Activated CD4-positive, alpha-beta memory T cell treated with anti-CD3 and anti-CD28 coated beads, Interleukin-2, amount 10 ng/mL, durations not matched to agents 7 days and 5 days (primary cell): ENCODE measurements at places on chromosomes 6 and 20.

DNA sequence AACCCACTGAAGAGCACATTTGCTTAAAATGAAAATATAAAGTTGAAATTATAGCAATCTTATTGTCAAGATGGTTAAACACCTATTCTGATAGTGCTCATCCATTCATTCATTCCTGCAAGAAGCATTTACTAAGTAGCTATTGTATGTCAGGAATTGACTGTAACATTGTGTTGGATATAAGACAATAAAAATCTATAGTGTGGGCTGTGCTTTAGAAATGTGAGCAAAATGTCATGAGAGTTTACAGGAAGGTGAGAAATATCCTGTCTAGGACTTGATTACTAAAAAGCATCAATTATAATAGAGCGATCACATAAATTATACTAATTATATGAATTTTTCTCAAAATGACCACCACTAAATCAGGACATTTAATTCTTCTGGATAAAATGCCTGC, 123.0 kb downstream of the HAO1 start:
- no peak for DNase-seq

DNA sequence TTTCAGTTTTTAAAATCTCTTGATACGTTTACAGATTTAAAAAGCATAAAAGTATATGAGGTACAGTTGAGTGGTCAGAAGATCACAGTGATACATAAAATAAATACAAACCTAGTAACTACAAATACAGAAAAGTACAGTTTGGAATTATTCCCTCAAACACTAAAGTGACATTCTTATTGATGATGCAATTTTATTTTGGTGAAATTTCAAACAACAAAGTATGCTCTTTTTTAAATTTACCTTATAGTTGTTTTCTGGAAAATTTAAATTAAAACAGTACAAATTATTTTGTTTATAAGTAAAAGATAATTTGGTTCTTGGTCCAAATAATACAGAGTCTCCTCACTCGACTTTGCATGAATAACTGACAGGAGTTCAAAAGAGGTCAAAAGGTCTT, 1305.1 kb upstream of the GJE1 start:
- DNase-seq, result no peak

DNA sequence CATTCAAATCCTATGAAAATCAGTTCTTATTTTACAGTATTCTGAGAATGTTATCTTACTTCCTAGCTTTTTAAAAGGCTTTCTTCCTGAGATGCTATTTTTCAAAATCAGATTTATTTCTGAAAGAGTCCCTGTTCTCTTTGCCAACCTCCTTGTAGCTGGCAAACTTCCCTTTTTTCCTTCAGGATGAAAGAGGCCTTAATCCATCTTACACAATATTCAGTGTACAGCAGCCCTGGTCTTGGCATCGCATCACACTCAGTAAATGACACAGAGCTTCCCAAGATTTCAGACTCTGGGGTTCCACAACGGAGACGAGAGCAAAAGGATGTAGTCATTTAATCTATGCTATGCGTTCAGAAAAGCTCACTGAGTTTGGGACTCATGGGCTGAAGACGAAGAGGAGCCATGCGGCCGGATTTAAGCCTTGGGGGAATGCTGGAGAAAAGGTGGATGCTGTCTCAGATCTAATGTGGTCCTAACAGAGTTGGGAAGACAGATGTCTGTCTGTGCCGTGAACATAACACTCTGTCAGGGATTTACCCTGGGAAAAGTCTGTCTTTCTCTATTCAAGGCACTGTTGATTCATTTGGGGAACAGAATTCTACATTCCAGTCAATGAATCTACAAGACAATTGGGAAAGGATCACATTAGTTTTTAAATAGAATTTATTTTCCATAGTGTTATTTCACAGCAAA, 616.4 kb upstream of the AGPAT4 start:
- DNase-seq, result no peak

- no peak for DNase-seq
Measured at GRCh38 chr20:63065911-63066310, 59.1 kb upstream of the BHLHE23 start.

DNA sequence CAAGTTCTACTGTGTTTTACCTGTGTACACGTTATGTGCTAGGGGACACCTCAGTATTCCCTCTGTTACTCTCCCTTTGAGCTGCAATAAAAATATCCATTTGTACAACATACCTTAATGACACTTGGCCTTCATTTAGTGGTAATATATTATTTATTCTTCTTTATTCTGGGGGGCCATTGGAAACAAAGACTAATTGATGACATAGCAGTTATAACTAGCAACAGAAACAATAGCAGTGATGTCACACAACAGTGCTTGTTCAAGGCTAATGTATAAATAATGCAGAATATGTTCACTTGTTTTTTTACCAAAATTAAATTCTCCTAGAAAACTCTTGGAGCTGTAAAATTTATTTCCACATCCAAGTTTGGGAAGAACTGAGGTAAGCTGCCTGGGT, 92.2 kb upstream of the FAM83B start:
- no peak for DNase-seq
